Naive thymus-derived CD8-positive, alpha-beta T cell (primary cell): ENCODE measurements at places on chromosomes 4 and X.
A peak's percentile ranks its signal among the peaks of the same experiment; 100 is the strongest.

GRCh38 chr4:105657117-105657765 lies 51.2 kb downstream of the INTS12 start:
- H3K27ac ChIP-seq: no peak overlapping the region
- DNase-seq: no peak
- H3K4me3 ChIP-seq: no peak overlapping the region
- H3K36me3 ChIP-seq: no peaks in the 10 kb centered on the region
- no peaks in the 10 kb centered on the region for H3K27me3 ChIP-seq
- H3K4me1 ChIP-seq: no peaks in the 10 kb centered on the region

- DNase-seq: no peak
- no peaks in the 10 kb centered on the region for H3K4me1 ChIP-seq
- no peaks in the 10 kb centered on the region for H3K27me3 ChIP-seq
These were observed 211.4 kb downstream of the ENOX2 start for GRCh38 chrX:130691576-130691975.

GRCh38 chr4:10034136-10034535 lies 12.8 kb upstream of the SLC2A9 start:
- H3K4me1 ChIP-seq: peaks cover 9% of the 10 kb centered on the region
- no peak overlapping the region for H3K4me3 ChIP-seq
- peaks cover 7% of the 10 kb centered on the region for H3K36me3 ChIP-seq
- no peaks in the 10 kb centered on the region for H3K27me3 ChIP-seq
- DNase-seq: no peak

DNA sequence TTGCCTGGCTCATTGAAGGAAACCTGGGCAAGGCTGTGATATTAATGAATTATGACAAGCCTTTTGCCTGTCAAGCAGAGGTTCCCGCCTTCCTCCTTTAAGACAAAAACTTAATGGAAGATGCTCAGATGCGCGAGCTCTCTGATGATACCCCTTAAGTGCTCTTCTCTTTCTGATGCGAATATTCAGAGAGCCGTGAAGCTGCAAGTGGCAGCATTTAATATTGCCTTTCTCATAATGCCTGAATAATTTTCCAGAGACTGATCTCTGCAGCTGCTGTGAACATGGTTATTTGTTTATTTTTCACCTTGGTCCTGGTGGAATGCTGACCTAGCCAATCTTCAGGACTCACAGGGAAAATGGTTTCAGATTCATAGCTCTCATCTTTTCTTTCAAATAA lies 251.8 kb downstream of the TENM3 start:
- DNase-seq: no peak
- H3K27me3 ChIP-seq: peaks cover 9% of the 10 kb centered on the region
- H3K27ac ChIP-seq: no peak overlapping the region
- H3K36me3 ChIP-seq: no peaks in the 10 kb centered on the region
- peaks cover 4% of the 10 kb centered on the region for H3K4me1 ChIP-seq
- no peak overlapping the region for H3K4me3 ChIP-seq

- H3K36me3 ChIP-seq: no peaks in the 10 kb centered on the region
- no peaks in the 10 kb centered on the region for H3K4me1 ChIP-seq
- no peak overlapping the region for H3K4me3 ChIP-seq
- DNase-seq: no peak
These were observed 126.6 kb downstream of the HNRNPD start for GRCh38 chr4:82247171-82247570.

DNA sequence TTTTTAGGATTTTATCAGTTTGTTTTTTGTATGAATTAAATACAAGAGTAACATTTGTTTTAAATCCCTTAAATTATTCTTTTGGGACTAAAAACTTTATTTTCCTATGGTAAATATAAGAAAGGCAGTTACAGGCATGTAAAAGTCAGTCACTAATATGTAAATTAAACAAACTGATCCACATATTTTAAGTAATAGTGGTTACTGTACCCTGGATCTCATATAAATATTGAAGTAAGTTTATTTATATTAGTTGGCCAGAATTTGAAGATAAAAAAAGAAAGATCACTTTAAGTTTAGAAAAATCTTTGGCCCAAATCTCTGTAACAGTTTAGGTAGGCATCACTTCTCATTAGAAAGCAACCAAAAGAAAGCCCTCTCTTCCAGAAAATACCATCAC lies 45.8 kb downstream of the LDB2 start:
- no peak for DNase-seq
- no peaks in the 10 kb centered on the region for H3K4me1 ChIP-seq
- H3K27me3 ChIP-seq: peaks cover 19% of the 10 kb centered on the region
- no peaks in the 10 kb centered on the region for H3K36me3 ChIP-seq
- H3K27ac ChIP-seq: no peak overlapping the region

DNA sequence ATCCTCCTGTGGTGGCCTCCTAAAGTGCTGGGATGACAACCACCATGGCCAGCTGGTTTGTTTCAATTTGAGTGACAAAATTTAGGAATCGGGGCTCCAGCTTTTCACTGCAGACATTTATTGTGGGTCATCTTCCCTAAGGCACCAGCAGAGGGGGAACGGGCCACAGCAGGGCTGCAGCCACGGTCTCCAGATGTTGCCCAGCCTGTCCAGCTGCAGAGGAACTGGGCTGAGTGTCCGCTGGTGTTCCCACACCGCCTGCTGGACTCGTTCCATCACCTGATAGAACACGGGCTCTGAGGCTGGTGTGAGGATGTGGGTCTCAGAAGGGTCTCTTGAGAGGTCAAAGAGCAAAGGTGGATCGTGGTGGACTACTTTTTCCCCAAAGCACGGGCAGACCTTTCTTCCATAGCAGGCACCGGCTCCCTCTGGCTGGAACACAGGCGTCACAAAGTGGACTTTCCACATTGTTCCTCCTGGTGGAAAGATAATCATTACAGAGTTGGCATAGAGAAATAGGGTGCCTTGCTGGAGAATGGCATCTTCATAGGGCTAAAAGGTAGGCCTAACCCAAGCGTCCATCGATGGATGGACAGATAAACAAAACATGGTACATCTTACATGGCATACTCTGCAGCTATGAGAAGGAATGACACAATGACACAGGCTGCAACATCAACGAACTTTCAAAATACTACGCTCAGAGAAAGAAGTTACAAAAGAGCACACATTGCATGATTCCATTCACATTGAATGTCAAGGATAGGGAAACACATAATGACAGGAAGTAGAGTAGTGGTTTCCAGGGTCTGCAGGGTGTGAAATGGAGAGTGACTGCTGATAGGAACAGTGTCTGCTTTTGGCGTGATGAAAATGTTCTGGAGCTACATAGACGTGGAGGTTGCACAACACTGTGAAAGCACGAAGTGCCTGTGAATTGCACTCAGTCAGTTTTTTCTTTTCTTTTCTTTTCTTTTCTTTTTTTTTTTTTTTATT lies 5.9 kb upstream of the ARSD start:
- H3K27me3 ChIP-seq: peaks cover 7% of the 10 kb centered on the region
- no peaks in the 10 kb centered on the region for H3K36me3 ChIP-seq
- peaks cover 1% of the 10 kb centered on the region for H3K4me1 ChIP-seq
- H3K27ac ChIP-seq: no peak overlapping the region

DNA sequence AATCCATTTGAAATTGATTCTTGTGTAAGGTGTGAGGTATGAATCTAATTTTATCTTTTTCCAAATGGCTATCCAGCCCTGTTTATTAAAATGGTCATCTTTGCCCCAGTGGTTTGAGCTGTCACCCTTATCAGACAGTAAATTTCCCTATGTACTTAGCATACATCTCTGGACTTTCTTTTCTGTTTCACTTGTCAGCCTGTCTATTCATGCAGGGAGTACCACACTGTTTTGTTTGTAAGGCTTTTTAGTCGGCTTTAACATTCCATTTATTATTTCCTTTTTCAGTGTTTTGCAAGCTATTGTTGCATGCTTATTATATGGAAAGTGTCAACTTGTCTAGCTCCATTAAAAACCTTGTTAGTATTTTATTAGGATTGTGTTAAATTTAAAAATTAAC lies 155.8 kb downstream of the STAG2 start:
- H3K27me3 ChIP-seq: no peaks in the 10 kb centered on the region
- no peak overlapping the region for H3K4me3 ChIP-seq
- DNase-seq: no peak
- H3K4me1 ChIP-seq: no peaks in the 10 kb centered on the region
- H3K36me3 ChIP-seq: no peaks in the 10 kb centered on the region

DNA sequence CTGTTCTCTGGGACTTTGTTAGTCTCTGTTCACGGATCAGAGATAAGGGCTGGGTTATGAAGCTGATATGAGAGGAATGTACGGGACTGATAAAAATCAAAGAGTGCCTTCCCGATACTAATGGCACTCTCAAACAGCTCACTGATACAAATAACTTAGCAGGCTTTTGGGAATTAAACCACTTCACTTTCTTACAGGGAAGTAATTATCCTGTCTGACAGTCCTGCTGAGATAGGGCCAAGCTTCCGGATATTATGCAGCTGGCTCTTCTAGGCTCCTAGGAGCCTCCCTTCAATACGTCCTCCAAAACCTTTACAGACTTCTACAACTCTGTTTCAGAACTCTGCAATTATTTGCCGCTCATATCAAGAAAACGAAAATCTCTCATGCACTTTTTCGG lies 418.0 kb downstream of the NLGN4X start:
- H3K4me1 ChIP-seq: no peaks in the 10 kb centered on the region
- DNase-seq: no peak
- no peak overlapping the region for H3K27ac ChIP-seq
- no peak overlapping the region for H3K4me3 ChIP-seq
- no peaks in the 10 kb centered on the region for H3K36me3 ChIP-seq
- H3K27me3 ChIP-seq: no peaks in the 10 kb centered on the region

DNA sequence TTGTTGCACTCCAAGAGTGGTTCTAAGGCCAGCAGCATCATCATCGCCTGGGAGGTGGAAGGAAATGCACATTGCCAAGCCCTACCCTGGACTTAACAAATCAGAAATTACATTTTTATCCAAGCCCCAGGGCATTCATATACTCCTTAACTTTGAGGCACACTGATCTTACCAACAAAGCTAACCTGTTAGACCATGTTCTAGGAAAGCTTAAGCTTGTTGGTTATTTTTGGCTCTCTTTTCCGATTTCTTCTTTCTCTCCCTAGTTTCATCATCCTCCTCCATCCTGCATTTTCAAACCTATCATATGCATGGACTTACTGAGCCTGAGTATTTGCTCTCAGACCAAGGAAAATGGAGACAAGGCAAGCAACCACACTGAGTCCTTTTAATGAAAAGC lies 133.4 kb downstream of the OPHN1 start:
- no peaks in the 10 kb centered on the region for H3K36me3 ChIP-seq
- DNase-seq: no peak
- H3K27me3 ChIP-seq: no peaks in the 10 kb centered on the region

- H3K4me3 ChIP-seq: no peak overlapping the region
- peak; percentile 75 for DNase-seq
- peaks cover 9% of the 10 kb centered on the region for H3K4me1 ChIP-seq
- H3K27me3 ChIP-seq: no peaks in the 10 kb centered on the region
These were observed 16.3 kb downstream of the KLF8 start for GRCh38 chrX:56248492-56248891.

GRCh38 chr4:18419780-18420179 lies 398.2 kb upstream of the LCORL start:
- H3K4me1 ChIP-seq: no peaks in the 10 kb centered on the region
- H3K36me3 ChIP-seq: no peaks in the 10 kb centered on the region
- peaks cover 2% of the 10 kb centered on the region for H3K27me3 ChIP-seq
- no peak overlapping the region for H3K4me3 ChIP-seq
- H3K27ac ChIP-seq: no peak overlapping the region
- DNase-seq: no peak

DNA sequence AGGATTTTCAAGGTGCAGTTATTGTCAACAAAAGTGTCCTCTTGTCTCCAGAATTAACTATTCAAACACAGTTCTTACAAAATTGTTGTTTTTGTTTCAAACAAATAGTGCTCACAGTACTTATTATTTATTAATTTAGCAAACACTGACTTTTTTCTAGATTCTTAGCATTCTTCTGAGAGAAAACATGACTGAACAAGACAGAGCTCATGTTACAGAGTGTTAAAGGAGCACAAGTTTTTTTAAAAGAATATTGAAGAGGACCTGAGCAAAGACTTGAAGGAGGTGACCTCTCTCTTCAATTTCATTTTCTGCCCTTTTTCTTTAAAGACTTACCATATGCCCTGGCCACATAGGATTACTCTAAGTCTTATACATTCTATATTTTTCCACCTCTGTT lies 2220.3 kb upstream of the AGA start:
- H3K36me3 ChIP-seq: no peaks in the 10 kb centered on the region
- no peaks in the 10 kb centered on the region for H3K27me3 ChIP-seq
- H3K4me1 ChIP-seq: no peaks in the 10 kb centered on the region
- no peak for DNase-seq
- H3K27ac ChIP-seq: no peak overlapping the region

DNA sequence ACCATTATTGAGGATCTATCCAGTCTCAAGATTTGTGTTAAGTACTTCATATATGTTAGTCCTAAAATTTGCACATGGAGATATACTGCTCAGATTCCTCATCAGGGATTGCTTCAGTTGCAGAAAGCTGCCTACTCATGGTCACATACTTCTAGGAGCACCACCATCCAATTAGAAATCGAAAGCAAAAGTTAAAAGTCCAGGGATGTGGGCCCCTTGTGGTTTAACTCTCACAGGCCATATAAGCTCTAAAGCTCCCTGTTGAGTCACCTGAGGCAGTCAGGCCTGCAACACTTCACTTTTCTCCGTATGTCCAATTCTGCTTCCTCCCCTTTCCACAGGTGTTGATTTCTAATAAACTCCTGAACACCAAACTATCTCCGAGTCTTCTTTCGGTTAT lies 84.2 kb downstream of the CNOT6L start:
- H3K36me3 ChIP-seq: peaks cover 79% of the 10 kb centered on the region
- H3K4me1 ChIP-seq: peaks cover 62% of the 10 kb centered on the region
- DNase-seq: no peak
- H3K4me3 ChIP-seq: peak overlapping the region; percentile 58
- no peaks in the 10 kb centered on the region for H3K27me3 ChIP-seq

DNA sequence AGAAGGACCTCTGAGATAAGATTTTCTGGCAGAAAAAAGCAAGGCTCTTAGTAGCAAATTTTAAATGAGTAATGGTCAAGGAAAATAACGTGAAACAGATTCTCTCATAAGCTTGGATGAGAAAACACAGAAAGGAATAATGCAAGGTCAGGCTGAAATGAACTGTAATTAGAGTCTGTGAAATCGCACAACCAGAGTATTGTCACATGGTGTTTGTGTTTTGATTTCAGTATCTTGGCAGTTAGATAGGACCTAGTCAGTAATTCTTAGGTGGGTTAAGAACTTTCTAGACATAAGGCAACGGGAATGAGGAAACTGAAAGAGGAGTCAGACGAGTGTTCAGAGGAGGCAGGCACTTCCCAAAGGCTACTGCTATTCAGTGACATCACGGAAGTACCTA lies 34.6 kb downstream of the LIMCH1 start:
- no peak overlapping the region for H3K27ac ChIP-seq
- H3K4me1 ChIP-seq: no peaks in the 10 kb centered on the region
- DNase-seq: no peak
- H3K4me3 ChIP-seq: no peak overlapping the region

DNA sequence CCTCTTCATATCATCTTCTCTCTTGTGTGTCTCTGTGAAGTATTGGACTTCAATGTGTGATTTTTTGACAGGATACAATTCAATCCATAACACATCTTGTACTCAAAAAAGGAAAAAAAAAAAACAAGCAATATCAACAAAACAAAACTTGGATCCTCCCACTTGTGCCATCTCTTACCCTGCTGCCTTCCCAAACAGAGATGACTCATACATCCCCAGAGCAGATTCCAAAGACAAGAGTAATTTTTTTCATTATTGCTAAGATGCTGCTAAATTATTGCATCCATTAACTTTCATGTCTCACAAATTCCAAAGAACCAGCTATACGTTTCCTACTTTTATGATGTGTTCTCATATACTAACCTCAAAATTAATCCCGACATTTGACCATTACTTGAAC lies 479.2 kb downstream of the GBA3 start:
- DNase-seq: no peak
- peaks cover 4% of the 10 kb centered on the region for H3K27me3 ChIP-seq
- H3K4me1 ChIP-seq: no peaks in the 10 kb centered on the region
- no peak overlapping the region for H3K4me3 ChIP-seq
- H3K27ac ChIP-seq: no peak overlapping the region
- peaks cover 1% of the 10 kb centered on the region for H3K36me3 ChIP-seq
